ENCODE measurements at places on chromosomes 4 and X.

- no peak for DNase-seq
Measured at GRCh38 chr4:184099535-184099966, 118.1 kb downstream of the ENPP6 start.

DNA sequence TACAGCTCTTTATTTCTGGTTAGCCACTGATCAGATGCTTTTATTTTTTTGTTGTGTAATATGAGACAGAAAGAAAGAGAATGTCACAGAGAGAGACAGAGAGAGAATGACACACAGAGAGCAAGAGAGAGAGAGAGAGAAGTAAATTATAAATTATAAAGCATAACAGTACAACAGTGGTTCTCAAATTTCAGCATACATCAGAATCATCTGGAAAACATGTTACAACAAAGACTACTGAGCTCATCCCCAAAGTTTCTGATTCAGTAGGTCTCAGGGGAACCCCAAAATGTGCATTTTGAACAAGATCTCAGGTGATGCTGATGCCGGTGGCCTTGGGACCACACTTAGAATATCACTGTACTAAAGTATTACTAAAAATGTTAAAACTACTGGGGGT, 245.8 kb upstream of the DIAPH2 start:
- no peak for DNase-seq

DNA sequence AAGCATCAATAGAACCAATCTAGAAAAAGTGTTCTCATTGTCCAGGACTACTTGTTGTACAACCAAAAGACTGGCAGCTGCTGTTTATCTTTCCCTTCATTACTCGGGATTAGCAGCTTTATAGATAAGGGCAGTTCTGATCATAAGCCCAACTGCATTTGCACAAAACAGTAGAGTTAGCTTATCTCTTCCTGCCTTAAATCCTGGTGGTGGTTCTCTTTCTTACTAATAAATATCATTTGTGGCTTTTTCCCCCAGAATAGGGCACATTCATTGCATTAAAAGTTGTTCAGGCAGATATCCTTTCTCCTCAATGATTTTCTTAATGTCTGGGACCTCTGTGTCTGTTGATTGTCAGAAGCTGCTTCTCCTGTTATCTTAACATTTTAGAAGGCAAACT, 20.2 kb upstream of the RRAGB start:
- no peak for DNase-seq

DNA sequence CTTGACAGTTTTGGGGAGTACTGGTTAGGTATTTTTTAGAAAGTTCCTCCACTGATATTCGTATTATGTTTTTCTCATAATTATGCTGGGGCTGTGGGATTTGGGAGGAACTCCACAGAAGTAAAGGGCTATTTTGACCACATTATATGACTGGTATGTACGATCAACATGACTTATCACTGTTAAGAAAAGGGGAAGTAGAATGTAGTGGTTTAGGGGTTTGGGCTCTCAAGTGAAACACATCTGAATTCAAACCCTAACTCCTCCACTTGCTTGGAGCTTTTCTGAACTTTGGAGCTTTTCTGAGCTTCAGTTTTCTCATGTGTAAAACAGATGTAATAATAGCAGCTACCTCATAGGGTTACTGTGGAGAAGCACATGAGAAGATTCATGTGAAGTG, 96.4 kb upstream of the C1GALT1C1 start:
- no peak for DNase-seq

DNA sequence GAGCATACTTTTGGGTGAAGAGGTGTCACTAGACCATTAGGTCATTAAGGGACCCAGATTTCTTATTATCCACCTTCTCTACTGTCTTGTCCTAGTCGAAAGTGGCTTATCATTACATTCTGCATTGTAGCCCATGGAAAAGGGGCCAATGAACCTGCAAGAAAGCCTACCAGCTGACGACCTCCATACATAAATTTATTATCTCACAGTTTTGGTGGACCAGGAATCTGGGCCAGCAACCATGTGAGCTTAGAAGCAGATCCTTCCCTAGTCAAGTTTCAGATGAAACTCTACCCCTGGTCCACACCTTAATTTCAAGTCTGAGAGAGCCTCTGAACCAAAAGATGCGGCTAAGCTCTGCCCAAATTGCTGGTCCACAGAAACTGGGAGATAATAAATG, 37.6 kb downstream of the RPS6KA3 start:
- DNase-seq: no peak

DNA sequence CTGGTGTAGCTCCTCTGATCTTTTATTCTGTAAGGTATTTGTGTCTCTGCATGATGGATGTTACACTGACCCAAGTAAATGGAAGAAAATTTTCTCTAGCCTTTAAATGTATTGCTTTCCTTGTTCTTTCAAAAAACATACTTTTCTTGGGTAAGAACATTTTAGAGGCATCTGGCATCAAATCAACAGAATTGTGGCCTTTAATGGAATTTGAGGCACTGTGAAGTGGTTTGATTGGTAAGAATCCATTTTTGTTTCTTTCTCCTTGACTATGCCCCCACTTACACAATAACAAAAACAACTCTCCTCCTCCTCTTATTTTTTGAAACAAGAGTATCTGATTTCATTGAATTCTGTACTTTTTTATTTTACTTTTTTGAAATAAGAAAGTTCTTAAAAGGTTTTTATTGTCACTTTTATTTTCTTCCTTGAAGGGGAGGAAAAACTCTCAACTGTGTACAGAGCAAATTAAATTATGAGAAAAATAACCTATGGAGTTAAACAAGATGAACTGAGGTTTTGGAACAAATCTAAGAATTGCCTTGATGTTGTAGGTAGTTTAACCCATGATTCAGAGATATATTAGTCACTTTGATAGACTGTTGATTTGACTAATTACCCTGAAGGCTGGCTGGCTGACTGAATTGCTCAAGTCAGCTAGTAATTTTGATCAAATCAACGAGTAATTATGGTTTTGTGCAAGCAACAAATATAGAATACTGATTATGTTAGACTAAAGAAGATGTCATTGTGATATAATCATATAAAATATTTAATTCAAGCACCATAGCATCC, 146.4 kb downstream of the FHIP1A start:
- no peak for DNase-seq

DNA sequence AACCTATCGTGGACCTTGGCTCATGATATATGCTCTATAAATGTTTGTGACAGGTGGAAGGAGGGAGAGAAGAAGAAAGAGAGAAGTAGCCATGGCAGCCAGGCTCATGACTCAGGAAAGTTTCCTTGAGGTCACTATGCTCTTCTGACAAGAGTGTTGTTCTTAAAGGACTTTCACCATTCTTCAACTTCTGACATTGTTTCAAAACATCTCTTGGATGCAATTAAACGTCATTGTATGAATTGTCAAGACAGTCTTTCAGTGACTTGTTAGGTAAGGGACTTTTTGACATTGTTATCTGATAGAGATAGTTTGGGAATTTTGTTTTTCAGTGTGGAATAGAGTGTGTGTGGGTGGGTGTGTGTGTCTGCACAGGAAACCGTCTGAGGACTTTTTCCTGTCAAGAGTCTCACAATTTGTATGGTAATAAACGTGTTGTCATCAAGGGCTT, 617.0 kb downstream of the MID1IP1 start:
- no peak for DNase-seq

- DNase-seq: no peak
Measured at GRCh38 chr4:104128031-104128849, 366.5 kb downstream of the CXXC4 start.

- DNase-seq: no peak
Measured at GRCh38 chr4:7864685-7865084, 75.0 kb downstream of the AFAP1 start.

GRCh38 chrX:107559506-107559905, 68.8 kb upstream of the PRPS1 start:
- DNase-seq: no peak

- DNase-seq: no peak
Measured at GRCh38 chrX:51047950-51048349, 137.4 kb downstream of the BMP15 start.

DNA sequence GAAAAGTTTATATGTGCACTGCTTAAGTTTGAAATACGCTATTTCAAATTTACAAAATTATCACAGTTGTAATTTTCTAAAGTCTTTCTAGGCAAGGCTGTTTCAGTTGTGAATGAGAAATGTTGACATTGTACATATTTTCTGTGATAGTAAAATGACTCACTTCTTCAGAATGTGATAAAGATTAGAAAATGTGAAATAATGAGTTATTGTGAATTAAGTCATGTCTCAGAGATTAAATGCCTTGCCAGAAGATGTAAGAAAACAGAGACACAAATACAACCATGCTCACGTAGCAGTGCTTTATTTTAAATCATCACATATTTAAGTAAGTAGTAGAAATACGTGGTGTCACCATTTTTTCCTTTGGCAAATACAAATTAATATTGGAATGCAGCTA, 768 bp downstream of the CLCN4 start:
- DNase-seq: no peak

GRCh38 chrX:120823556-120823955, 52.1 kb downstream of the CT47B1 start:
- no peak for DNase-seq

DNA sequence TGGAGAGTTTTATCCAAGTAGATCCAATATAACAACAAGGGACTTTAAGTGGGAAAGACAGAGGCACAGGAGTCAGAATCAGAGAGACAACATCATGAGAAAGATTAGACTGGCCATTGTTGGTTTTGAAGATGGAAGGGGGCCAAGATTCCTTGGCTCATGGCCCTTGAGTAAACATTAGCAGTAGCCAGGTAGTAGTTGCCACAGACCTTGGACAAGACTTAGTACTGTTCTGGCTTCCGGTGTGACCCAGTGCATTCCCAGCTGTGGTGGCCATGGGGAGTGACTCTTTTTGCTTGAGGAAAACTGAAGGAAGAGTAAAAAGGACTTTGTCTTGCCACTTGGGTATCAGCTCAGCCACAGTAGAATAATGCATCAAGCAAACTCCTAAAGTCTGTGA, 462.2 kb upstream of the CPXCR1 start:
- no peak for DNase-seq

GRCh38 chr4:175674219-175674618, 137.8 kb downstream of the GPM6A start:
- DNase-seq: no peak

DNA sequence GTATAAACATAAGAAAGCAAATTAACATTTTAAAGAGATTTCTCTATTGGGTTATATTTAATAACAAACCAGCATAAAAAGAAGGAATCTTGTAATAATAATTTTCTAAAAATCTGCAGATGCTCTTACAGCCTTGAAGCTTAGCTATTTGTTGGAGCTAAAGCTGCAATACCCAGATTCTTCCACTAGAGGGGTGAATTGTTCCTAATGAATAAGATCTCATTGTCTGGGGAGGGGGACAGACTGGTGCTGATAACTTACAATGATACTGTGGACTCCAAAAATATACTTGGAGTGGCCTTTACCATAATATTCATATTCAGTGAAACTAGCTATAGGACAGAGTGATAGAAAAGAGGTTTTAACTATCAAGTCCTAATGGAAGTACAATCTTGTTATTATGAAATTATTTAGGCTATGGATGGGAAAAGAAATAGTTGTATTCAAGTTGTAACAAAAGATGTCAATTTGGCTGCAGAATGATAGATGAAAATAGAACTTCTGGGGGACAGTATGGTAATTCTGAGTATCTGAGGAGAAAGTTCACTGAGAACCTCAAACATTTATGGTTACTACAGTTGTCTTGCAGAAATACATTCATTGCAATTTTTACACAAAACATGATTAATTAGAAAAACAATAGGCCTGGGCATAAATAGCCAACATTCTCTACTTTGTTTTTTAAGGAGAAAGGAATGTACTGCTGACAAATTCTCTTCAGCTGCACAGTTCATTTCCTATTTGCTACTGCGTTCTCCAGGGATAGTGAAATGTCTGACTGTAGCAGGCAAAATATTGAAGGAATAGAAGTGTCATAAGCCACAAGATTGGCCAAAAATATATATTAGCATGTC, 443.3 kb downstream of the GBA3 start:
- no peak for DNase-seq

- DNase-seq: no peak
Measured at GRCh38 chrX:101764538-101764937, 104.9 kb upstream of the ARMCX2 start.

DNA sequence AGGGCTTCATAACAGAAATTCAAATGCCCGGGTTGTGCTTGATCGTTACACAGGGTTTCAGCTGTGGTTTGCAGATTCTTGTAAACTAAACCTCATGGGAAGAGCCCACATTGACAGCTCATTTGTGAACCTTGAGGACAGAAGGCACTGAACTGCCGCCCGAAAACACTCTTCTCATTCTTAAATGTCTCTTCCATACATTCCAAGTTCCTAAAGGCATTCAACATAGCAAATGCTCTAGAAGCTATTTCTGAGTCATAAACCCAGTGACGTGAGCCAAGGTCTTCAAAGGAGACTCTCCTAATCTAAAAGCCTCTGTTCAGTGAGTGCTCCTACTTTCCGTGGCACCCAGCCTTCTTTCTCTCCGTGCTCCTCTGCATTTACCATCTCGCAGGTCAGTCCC, 737.8 kb upstream of the FRG1 start:
- DNase-seq: no peak

- DNase-seq: no peak
Measured at GRCh38 chr4:6193399-6193798, 7.0 kb downstream of the JAKMIP1 start.

DNA sequence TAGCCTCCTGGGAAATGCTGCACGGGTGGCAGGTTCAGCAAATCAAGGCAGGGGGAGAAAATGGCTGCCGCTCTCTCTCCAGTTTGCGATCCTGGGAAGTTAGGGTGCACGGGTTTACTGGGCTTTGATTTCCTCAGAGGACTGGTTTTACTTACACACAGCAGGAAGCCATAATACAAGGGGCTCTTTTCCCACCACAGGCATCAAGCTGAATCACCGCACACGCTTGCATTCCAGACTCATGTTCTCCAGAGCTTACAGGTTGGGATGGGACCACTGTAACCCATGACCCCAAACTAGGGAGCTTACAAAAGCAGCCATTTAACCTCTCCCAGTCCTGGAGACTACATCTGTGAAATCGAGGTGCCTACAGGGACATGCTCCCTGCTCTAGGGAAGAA, 159.8 kb downstream of the DHRSX start:
- no peak for DNase-seq

GRCh38 chrX:2492531-2493218, 8.1 kb downstream of the DHRSX start:
- DNase-seq: peak; percentile 35

DNA sequence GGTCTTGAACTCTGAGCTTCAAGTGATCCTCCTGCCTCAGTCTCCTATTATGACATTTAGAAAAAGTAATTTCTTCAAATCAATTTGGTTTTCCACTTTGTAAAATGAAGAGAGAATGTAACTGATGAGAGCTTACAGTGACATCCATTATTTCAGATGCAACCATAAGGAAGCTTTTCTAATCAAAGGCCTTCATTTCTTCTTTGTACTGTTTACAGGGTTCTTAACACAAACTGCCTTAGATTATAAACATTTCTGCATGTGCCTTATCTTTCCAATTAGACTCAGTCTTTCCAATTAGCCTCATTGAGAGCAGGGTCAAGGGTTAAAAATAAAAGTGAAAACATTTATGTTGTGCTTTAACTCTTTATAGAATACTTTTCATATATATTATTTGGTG, 71.8 kb downstream of the WWC2 start:
- no peak for DNase-seq

DNA sequence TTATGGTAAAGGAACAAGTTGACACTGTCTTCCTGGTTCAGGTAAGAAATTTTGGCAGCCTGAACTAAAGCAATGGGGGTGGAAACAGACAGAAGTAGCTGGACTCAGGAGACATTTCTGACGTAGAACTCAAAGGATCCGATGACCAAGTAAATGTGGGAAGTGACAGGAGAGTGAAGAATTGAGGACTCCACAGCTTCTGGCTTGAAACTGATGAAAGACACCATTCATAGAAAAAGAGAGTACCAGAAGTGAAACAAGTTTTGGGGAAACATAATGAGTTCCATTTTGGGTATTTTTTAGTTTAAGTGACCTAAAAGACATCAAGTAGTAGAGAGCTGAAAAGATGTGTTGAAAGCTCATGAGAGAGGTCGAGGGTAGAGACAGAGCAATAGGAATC, 5.7 kb downstream of the FAM120C start:
- DNase-seq: no peak

Data from ecto neural progenitor cell (in vitro differentiated cells).